ENCODE measurements at places on chromosomes 3 and 15. TPM values are rescaled to one million over a fixed set of nuclear protein-coding genes. Genes with fewer than 3 reads are reported as not detected.

Gene RTP4
- total RNA-seq, result 24.3 TPM

Gene LOXL1
- total RNA-seq, result 8.6 TPM

Gene CYP11A1
- not detected for total RNA-seq

Gene MAGEL2
- total RNA-seq, result not detected

Gene GOLGA8B
- 372 TPM for total RNA-seq

Gene P2RY14
- 2.2 TPM for total RNA-seq

Gene SH2D7
- 0.28 TPM for total RNA-seq

Gene FMN1
- total RNA-seq, result not detected

Gene CAMK2N2
- 0.20 TPM for total RNA-seq

Gene AQP9
- not detected for total RNA-seq

Gene MYRIP
- not detected for total RNA-seq
